ENCODE measurements at places on chromosomes 16 and 17.

DNA sequence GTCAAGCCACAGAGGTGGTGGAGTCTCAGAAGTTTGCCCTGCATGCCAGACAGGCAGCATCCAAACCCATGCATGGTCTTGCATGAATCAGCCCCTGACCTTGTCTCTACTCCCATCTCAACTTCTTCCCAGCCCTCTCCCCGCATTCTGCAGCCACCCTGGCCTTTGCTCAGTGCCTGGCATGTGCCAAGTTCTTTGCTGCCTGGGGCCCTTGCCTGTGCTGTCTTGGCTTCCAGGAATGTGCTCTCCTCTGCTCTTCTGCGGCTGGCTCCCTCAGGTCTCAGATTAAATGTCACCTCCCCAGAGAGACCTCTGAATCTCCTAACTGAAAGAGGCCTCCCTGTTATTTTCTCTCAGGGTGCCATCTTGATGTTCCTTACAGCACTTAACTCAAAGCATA is 17.6 kb downstream of the DRC3 start:
- no peak for DNase-seq

GRCh38 chr16:67530013-67530939 is 1.6 kb downstream of the RIPOR1 start:
- no peak for DNase-seq

- no peak for DNase-seq
Measured at GRCh38 chr17:1104222-1104621, 75.6 kb downstream of the ABR start.

DNA sequence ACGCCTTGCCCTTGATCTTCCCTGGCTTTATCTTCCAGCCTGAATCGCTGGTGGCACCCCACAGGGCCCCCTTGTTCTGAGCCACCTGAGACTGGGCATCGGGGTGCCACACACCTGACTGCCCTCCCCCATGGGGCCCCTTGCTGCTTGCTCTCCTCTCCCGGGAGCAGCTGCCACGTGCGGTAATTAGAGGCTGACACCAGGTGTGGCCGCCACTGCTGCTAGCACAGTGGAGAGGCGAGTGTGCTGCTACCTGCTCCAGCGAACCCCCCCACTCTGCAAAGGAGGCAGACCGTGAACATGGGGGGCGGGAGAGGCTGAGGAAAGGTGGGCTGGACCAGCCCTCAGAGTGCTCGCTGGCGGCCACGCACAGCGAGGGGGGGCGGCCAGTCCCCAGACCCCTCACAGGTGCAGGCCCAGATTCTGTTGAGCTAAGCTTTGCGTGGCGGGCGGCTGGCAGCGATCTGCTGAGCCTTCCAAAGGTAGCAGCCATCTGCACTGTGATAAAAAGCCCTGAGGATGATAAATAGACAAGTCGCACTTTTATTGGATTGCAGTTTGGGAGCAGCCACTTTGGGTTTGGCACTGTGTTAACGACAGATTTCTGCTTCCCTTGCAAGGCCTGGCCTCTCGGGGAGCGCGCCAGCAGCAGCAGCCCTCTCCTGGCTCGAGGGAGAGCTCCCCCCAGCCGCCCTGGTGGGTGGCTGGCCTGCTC is 167.9 kb upstream of the GSE1 start:
- DNase-seq = no peak

GRCh38 chr17:58756246-58757161 is 850 bp downstream of the PPM1E start:
- DNase-seq = no peak

DNA sequence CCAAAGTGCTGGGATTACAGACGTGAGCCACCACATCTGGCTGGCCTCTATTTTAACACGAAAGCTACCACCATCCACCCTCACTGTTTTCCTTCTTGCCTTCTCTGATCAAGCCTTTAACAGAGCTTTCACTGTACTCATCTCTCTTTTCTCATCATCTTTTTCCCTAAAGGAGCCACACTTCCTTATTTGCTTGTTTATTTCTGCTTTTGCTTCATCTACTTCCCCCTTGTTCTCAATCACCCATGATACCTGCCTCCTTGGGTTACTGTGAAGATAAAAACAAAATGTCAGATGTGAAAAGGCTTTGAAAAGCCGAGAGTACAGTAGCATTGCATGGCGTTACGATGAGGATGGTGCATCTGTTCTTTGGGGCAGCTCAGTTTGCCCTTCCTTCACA is 79.9 kb downstream of the ZNF18 start:
- no peak for DNase-seq

GRCh38 chr16:25370541-25370940 is 112.9 kb upstream of the ZKSCAN2 start:
- no peak for DNase-seq

GRCh38 chr16:46850619-46851555 is 19.9 kb upstream of the C16orf87 start:
- no peak for DNase-seq

DNA sequence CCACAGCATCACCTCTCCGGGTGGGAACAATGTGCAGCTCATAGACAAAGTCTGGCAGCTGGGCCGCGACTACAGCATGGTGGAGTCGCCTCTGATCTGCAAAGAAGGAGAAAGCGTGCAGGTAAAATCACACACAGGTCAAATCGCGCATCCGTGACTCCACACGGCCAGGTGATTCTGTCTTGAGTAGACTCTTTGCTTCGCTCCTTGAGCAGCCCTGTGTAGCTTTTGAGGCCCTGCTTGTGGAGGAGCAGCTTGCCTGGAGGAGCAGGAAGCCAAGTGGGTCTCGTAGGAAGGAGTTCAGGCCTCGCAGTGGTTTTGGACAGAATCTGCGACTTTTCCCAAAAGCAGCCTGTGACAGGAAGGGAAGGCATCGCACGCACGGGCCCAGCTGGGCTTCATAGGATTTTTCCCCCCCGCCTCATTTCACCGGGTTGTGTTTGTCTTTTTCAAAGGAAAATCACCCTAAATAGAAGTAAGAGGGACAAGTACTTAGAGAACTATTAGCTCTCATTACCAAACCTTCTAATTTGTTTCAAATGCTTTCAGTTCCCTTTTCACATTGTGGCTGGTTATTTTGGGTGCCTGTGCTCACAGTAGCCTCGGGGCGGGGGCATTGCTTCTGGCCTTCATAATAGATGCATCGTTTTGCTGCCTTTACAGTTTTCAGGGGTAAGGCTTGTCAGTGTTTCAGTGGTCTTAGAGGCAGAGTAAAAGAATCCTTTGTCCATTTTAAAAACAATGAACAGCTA is 71.5 kb downstream of the SEC14L1 start:
- no peak for DNase-seq

DNA sequence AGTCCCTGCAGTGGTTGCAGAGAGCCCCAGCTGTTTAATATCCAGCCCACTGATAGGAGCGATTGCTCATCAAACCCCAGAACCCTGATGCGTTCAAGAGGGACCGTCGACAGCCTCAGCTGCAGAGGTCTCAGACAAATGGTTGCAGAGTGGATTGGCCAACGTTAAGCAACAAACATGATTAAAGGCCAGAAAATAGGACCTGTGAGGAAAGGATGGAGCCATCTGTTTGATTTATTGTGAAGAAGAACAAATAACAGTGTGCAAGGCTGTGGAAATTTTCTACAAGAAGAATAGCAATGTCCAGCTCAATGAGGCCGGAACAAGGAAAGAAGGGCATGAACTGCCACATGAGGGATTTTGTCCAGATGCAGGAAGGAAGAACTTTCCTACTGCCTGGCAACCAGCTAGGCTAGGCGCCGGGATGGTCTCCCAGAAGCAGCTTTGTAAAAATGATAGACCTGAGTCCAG is 138.4 kb upstream of the DNAH9 start:
- no peak for DNase-seq

GRCh38 chr17:16917671-16918394 is 54.1 kb downstream of the TNFRSF13B start:
- DNase-seq = no peak

GRCh38 chr17:2865228-2865627 is 69.0 kb downstream of the RAP1GAP2 start:
- DNase-seq = no peak

DNA sequence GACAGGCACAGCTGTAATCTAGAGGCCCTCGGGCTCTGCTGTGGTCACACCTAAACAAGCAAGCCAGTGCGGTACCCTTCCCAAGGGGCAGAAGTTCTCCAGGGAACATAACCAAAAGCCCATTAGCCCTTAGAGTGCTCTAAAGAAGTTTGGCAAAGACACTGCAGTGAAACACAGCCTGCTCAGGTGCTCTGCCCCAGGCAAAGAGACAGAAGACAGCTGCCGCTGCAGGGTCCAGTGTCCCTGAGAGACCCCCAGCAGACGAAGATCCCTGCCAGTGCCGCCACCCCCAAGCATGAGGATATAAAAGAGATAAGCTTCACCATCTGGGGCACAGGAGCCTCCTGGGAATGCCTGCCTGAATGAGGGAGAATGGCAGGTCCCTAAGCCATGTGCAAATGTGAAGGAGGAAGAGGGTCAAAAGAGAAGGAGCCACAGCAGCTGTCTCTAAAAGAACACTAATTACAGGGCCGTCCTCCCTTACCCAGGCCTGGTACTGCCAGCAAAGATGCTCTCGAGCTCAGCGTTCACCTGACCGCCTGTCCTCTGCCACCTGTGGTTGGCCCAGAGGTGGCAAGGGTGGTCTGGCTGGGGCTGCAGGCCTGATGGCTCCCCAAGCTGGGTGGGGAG is 29.7 kb downstream of the CUEDC1 start:
- no peak for DNase-seq

DNA sequence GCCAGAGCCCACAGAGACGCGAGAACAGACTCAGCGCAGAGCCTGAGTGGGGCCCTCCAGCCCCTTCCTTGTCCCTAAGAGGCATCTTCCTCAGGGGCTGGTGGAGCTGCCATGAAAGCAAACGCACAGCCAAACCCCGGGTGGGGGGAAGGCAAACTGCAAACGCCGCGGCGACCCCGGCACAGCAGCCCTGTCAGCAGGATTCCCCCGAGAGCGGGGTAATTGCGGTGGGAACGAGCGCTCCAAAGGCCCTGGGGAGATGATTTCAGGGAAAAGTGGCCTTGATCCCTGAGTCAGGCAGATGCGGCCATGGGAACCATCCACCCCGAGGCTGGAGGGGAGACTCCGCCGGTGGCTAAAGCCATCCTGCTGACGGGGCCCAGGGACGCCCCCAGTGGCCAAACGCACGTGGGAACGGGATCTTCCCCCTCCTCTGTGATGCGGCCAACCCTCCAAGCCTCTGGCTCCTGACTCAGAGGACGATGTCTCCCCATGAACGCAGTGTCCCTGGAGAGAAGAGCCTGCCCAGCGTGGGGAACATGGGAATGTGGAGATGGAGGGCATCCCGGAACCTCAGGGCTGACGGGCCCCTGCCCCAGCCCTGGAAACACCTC is 25.1 kb downstream of the SLC7A5 start:
- no peak for DNase-seq

- DNase-seq = no peak
Measured at GRCh38 chr16:12763517-12763916, 40.2 kb downstream of the CPPED1 start.

GRCh38 chr16:87635541-87636049 is 33.3 kb downstream of the JPH3 start:
- peak; percentile 72 for DNase-seq

DNA sequence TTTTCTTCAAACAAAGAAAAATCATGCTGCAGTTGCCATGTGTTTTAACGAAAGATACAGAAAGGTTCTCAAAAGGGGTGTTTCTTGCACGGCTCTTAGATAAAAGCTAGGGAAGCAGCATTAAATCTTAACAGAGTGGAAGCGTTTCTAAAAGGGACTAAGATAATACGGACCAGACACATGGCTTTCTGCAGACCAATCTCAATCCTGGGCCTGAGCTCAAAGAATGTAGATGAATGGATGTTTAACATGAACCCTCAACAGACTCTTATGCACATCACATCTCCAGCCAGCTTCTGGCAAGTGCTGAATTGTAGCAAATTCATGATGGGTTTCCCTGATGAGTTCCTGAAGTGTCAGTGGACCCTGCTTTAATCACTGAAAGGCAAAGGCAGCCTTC is 80.2 kb upstream of the COX10 start:
- no peak for DNase-seq

GRCh38 chr17:35766903-35767510 is 6.3 kb downstream of the C17orf50 start:
- peak; percentile 16 for DNase-seq

GRCh38 chr17:49645654-49646053 is 32.2 kb downstream of the SPOP start:
- no peak for DNase-seq

GRCh38 chr17:68600067-68600930 is 868 bp downstream of the FAM20A start:
- no peak for DNase-seq

DNA sequence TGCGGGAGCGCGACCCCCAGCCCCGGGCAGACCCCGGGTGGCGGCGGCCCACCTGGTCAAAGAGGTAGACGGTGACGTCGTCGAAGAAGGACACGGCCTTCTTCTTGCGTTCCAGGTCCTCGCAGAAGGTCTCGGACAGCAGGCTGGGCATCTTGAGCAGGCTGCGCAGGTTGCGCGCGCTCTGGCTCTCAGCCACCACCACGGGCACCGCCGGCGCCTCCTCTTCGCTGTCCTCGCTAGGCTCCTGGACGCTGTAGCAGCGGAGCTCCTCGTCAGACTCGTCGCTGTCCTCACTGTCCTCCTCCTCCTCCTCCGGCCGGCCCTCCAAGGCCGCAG is 45.2 kb upstream of the PVALEF start:
- no peak for DNase-seq

DNA sequence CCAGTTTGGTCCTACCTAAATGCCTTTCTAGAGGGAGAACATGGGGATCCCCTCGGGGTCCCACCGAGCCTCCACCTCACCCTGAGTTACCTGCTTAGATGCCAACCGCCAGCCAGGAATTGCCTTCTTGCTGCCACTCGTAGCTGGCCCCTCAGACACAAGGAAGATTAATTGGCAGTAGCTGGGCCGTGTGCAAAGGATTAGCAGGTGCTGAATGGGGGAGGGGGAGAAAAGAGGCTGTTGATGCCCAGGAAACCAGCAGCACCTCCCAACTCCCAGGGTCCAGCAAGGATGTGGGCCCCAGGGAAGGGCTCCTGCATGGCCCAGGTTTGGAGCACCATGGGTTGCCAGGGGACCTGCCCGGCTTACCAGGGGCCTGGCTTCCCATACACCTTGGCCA is at the start of gene CNGB1:
CNGB1 (minus strand) TSS at position 159 of the 400 bp plus-strand sequence. CDS start 3,842 bp downstream, outside the sequence.
- DNase-seq = no peak
